ENCODE measurements at places on chromosomes 7 and 10.

GRCh38 chr10:11454958-11455566, 156.4 kb downstream of the USP6NL start:
- no peak for DNase-seq

DNA sequence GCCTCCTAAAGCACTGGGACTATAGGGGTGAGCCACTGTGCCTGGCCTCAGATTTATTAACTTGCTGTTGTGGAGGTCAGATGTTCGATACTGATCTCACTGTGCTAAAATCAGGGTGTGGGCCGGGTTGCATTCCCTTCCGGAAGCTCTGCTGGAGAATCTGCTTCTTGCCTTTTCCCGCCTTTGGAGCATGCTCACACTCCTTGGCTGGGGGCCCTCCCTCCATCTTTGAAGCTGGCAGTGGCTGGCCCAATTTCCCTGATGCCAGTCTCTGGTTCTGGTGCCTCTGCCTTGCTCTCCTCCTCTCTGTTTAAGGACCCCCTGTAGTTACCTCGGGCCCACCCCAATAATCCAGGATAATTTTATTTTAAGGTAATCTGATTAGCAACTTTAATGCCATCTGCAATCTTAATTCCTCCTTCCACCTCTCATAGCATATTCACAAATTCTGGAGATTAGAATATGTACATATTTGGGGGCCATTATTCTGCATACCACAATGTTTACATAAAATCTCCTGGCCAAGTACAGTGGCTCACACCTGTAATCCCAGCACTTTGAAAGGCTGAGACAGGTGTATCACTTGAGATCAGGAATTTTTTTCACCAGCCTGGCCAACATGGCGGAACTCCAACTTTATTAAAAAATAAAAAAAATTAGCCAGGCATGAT, 7.9 kb upstream of the PITRM1 start:
- no peak for DNase-seq

DNA sequence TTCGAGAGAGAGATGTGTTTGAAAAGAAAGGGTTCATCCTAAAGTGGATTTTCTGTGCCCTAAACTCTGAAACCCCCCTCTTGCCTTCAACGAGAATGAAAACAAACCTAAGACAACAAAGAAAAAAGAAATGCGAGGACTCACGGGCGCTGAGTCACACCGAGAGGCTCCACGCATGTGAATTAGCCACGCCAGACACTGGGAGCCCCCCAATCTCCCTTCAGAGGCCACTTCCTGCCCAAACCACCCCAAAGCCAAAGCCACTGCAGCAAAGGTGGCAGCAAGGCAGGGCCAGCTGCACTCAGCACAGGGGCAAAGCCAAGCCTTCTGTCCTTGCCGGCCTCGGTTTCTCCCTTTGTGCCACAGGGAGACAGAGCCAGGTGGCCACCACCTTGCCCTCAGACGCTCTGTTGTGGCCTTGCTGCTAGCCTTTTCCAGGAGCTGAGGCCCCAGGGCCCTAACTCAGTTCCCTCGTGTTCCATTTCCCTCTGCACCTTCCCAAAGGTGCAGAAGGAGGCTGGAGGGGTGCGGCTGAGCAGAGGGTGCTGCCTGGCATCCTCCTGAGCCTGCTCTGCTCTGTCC, 93.3 kb downstream of the FAM53B start:
- DNase-seq: peak; percentile 65

DNA sequence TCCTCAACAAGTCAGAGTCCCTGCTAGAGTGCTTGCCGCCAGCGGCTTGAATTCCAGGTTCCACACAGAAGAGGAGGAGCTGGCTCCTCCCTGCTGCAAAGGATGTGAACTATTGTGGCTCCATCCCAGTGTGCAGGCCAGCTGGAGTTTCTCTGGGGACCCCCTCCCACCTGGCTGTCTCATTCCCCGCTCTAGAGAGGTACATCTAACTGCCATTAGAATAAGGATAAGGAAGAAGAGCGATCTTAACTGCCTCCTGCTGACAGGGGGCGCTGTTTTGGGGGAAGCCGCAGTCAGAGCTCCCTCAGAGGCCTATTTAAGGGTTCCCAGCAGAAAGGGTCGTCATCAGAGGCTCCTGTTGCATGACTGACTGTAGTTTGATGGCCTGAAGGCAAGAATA, 40.8 kb upstream of the HECW1 start:
- DNase-seq: no peak

DNA sequence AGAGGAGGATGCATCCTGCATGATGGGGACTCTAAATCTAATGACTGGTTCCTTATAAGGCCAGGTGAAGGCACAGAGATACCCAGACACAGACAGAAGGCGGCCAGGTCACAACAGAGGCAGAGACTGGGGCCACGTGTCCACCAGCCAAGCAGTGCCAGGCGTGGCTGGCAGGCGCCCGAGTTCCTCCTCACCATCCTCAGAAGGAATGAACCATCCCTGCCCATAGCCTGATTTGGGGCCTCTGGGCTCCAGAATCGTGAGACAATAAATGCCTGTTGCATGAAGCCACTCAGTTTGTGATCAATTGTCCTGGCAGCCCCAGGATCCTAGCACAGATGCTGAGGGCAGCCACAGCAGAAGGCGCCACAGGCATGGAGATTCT, 69.0 kb upstream of the TNRC18 start:
- DNase-seq: no peak

GRCh38 chr10:35564341-35564968, 40.7 kb upstream of the GJD4 start:
- DNase-seq: no peak

GRCh38 chr7:36889182-36889581, 164.9 kb upstream of the AOAH start:
- DNase-seq: no peak

DNA sequence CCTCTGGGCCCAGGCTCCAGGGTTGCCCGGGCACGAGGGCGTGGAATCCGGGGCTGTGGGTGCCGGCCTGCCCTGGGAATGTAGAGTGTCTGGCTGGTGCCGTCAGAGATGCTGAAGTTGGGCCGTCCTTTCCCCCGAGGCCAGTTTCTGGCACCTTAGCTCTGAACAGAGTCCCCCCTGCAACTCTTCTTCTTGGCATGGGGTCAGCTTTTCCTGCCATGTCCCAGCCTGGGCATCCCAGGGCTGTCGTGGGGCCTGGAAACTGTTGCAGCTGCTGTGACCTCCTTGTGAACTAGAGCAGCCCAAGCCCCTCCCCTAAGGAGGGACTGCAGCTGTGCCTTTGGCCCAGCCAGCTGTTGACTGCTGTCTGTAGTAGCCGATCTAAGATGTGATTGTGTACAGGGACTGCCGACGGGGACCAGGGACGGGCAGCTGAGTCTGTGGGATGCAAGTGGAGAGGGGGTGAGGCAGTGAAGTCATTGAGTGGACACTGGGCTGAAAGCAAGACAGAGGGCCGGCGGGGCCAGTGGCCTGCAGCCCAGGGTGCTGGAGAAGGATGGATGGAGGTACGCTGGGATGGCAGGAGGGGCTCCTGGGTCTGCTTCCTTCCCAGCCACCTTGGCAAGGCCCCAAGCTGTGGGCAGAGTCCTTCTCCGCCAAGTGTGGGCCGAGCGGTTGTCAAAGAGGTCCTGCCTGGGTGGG, 35.8 kb downstream of the GBX1 start:
- DNase-seq: no peak

- no peak for DNase-seq
Observed at GRCh38 chr10:7763929-7764328, 23.9 kb downstream of the KIN start.

DNA sequence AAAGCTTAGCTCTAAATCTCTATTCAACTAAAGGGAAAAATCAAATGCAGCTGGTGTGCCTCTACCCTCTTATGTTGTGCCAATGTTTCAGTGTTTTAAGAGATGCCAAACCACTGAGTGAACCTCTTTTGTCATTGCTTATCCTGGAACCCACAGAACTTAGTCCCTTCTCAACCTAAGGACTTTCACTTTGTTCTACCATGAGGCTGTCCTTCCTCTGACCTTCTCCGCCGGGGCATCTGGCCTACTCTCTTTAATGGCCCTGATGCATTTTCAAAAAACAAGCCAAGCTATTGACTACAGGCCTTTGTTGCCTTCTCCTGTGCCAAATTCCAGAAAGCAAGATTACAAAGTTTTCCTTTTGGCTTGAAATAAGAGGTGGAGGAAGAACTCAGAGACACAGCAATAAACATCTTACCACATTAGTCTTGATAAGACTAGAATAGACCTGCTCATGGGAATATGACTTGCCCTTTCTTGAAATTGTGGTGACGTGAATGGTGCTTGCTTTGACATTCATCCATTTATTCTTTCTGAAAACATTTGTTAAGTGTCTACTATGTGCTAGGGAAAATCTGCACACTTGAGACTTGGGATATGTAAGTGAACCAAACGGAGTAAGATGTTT, 253.2 kb upstream of the SMIM30 start:
- no peak for DNase-seq

Measured in central memory CD4-positive, alpha-beta T cell (primary cell).